ENCODE measurements at places on chromosomes 3 and 15.
A peak's percentile ranks its signal among the peaks of the same experiment; 100 is the strongest.

- DNase-seq = no peak
These were observed 233.1 kb downstream of the ROBO1 start for GRCh38 chr3:79534727-79535126.

DNA sequence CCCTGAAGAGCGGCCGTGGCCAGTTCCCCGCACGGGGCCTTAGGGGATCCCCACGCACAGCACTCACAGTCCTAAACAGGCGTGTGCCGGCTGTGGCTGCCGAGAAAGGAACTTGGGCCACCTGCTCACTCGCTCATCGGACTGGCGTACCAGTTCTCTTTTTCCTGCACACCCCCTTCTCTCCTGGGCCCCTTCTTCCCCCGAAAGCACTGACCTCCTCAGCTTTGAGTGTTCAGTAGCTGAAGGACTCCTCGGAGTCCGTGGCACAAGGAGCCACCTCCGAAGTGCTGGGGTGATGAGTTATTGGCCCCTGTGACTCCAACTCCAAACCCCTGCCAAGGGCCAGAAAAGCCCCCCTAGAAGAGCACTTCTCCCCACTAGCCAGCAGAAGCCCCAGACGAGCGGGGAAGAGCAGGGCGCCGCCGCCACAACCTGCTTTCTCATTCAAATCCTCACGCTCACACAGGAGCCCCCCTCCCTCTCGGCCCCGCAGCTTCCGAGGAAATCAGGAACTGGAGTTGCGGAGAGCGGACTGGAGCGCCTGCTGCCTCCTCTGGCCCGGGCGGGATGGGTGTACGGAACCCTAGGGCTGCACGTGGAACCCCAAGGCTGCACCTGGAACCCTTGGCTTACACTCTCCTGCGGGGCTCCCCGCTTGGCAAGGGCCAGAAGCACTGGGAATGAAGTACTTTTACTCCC lies at the start of gene PLCH1:
PLCH1 (minus strand) TSS at position 446 of the 699 bp plus-strand sequence. CDS start 40,847 bp downstream, outside the sequence.
- DNase-seq = no peak

GRCh38 chr3:194056731-194057415 lies 79.1 kb upstream of the HES1 start:
- DNase-seq = no peak

GRCh38 chr15:56598991-56599390 lies 134.1 kb upstream of the MNS1 start:
- DNase-seq = no peak

DNA sequence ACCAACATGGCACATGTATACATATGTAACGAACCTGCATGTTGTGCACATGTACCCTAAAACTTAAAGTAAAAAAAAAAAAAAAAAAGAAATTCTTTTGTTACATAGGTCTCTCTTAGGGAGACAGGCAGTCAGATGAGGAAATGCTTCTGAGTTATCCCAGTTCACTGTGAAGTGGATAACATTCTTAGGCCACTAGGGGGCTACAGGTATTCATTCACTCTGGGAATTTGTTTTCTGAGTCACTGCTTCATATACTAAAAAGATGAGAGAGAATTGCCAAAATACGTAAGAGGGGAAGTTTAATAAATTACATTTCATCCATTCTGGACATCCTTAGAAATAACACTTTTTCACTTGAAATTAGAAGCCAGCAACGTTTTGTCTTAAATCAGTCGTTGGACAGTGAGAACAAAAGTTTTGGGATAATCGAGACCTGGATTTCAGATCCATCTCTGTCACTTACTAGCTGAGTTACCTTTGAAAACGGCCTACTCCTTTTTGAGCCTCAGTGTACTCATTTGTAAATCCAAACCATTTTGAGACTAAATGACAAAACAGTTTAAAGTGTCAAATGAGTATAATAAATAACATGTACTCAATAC lies 738.4 kb upstream of the ALCAM start:
- DNase-seq = no peak

DNA sequence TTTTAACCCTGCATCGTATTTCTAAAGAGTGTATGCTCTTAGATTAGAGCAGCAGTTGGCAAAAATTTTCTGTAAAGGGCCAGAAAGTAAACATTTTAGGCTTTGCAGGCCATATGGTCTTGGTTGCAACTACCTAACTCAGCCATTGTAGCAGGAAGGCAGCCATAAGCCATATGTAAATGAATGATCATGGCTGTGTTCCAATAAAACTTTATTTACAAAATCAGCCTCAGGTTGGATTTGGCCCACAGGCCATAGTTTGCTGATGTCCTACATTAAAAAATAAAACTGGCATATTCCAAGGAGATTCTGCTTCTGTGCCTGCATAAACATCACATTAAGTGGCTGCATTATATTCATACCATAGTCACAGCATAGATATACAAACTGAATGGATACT lies 134.9 kb downstream of the STT3B start:
- no peak for DNase-seq

DNA sequence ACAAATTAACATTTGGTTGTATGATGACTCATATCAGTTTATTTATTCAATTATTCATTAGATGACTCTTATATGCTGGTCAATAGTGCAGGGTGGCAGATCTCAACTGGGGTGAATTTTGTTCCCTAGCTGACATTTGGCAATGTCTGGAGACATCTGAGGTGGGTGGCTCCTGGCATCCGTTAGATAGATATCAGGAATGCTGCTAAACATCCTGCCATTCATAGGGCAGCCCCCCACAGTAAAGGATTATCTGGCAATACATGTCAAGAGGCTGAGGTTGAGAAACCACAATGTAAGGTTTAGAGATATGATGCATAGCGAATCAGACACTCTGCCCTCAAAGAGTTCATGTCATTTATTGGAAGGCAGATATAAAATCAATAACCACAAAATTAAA lies 719.9 kb downstream of the CADM2 start:
- DNase-seq = no peak

DNA sequence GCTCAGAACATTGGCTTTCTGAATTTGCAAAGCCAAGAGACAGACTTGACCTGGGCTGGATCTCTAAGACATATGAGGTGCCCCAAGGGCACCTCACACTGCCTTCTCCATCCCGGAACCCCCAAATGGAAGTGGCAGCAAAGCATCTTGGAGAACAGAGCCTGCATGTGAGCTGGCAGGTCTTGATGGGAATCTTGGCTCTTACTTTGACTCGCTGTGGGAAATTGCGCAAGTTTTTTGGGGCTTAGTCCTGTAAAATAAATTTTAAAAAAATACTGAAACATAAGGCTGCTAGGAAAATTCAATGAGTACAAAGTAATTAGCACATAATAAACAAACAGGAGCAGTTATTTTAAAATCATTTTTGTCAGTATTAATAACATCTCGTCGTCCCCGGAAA lies 13.7 kb upstream of the SEC22A start:
- no peak for DNase-seq

DNA sequence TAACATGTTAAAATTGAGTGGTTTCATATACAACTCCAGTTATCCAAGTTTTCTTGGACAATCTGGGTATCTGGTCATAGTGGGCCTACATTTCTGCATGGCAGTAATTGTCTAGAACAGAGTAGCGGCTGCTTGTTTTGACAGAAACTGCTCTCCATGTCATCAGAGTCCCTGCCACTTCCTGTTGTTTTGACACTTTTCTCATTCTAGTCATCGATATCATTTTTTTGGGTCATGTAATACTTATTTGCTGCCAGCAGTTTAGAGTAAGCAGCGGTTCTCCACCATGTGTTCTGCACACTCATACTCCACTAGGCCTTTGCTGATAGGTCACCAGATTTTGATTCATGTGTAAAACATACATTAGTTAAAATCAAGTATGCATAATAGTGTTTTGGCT lies 81.5 kb downstream of the SLC25A26 start:
- peak; percentile 3 for DNase-seq

GRCh38 chr3:129317848-129318247 lies 39.2 kb downstream of the HMCES start:
- DNase-seq = no peak

GRCh38 chr3:71226565-71227269 lies 356.8 kb downstream of the FOXP1 start:
- peak; percentile 57 for DNase-seq

- no peak for DNase-seq
These were observed 23.3 kb downstream of the RNU5B-1 start for GRCh38 chr15:65327651-65328393.

GRCh38 chr3:129577925-129578786 lies 28.3 kb downstream of the PLXND1 start:
- no peak for DNase-seq

- no peak for DNase-seq
These were observed 9.0 kb downstream of the SSUH2 start for GRCh38 chr3:8635631-8636030.

GRCh38 chr15:85831415-85832113 lies 36.8 kb upstream of the KLHL25 start:
- DNase-seq = no peak

GRCh38 chr3:126353694-126354321 lies 3.4 kb downstream of the KLF15 start:
- no peak for DNase-seq

- no peak for DNase-seq
These were observed 25.6 kb downstream of the SLCO3A1 start for GRCh38 chr15:91879158-91879557.

- no peak for DNase-seq
These were observed 162.2 kb downstream of the LPP start for GRCh38 chr3:188316021-188316722.

DNA sequence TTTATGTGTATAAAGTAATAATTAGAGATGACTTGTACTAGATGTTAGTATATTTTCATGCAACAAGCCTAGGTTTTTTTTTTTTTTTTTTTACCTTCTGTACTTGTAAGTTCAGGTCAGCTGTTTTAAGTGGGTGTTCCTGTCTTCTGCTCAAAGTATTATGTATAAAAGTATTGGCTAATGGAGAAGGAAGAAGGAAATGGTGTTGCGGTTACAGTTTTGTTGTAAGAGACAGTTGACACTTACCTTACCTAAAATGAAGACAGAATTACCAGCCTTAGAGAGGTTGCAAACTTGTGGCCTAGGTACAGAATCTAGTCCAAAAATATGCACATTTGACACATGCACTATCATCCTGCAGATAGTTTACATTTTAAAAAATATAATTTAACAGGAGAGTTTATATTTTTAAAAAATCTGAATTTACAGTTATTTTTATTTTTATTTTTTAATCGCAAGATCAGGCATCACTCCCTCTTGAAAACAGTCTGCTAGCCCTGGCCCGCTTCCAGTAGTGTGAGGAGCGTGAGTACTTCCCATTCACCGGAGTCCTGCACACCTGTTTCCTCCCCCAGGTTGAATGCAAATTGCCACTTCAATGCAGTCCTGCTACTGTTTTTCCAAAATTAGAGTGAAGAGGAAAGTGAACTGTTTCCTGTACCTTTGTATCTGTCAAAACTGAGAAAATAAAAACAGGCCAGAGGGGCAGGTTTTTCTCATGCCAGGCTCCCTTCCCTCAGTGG lies 224.3 kb upstream of the SOX2 start:
- no peak for DNase-seq

GRCh38 chr3:39144748-39145380 lies 8.5 kb downstream of the CSRNP1 start:
- DNase-seq = no peak

DNA sequence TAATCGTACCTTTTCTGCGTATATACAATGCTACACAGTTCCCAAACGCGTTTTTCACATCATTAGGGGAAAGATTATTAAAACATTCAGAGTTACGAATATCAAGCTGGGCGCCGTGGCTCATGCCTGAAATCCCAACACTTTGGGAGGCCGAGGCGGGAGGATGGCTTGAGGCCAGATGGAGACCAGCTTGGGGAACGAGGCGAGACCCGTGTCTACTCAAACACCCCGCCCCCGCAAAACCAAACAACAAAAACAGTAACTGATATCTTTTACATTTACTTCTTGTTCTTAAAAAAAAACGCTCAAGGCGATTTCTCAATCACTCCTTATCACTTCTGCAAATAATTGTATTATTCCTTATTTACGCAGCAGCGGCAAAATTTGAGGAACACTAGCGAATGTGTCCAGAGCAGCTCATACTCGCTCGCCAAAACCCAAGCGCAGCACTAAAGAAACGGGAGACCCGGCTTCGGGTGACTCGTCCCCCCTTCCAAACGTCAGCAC lies 1.2 kb downstream of the ZBTB11 start:
- no peak for DNase-seq

DNA sequence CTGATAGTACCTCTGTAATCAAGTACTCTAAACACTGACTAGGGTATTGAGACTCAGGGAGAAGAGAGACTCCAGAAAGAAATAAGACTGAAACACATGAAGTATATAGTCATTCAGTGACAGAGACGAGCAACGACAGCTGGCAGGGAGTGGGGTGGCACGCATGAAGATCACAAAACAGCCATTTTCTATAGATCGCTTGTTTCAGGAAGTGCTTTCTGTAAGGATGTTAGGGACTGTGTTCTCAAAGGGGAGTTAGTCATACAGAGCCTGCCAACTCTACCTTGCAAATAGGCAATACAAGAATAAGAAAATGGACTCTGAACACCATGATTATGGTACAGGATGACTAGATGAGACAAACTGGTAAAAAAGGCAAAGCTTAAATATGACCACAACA lies 139.5 kb downstream of the TBL1XR1 start:
- no peak for DNase-seq

- no peak for DNase-seq
These were observed 49.5 kb downstream of the CEP63 start for GRCh38 chr3:134535186-134535970.

- DNase-seq = no peak
These were observed 135.9 kb downstream of the RSL24D1 start for GRCh38 chr15:55060836-55061235.

- no peak for DNase-seq
These were observed 26.6 kb upstream of the PLXNA1 start for GRCh38 chr3:126956361-126956760.

GRCh38 chr3:122942239-122942638 lies 85.3 kb downstream of the SEMA5B start:
- no peak for DNase-seq

DNA sequence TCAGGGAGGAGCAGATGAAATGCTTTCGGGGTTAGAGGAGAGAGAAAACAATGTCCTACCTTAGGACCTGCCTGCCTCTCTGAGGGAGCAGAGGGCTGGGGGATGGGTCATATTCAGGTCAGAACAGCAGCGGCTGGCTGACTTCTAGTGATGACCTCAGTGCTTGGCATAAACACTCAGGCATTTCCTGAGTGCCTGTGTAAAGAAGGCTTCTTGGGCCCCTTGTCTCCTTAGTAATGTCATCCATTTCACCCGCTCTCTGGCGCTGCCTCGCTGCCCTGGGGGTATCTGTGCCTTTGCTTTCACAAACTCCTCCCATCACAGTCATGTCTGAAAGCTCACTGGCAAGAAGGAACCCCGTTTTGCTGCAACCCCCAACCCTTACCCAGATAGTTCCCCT lies 82.9 kb upstream of the GSK3B start:
- no peak for DNase-seq

- no peak for DNase-seq
These were observed 16.9 kb upstream of the APBA2 start for GRCh38 chr15:28868744-28869345.

GRCh38 chr3:43632269-43632733 lies 10.5 kb upstream of the ANO10 start:
- DNase-seq = no peak
